ENCODE measurements at places on chromosomes 1 and 21.

DNA sequence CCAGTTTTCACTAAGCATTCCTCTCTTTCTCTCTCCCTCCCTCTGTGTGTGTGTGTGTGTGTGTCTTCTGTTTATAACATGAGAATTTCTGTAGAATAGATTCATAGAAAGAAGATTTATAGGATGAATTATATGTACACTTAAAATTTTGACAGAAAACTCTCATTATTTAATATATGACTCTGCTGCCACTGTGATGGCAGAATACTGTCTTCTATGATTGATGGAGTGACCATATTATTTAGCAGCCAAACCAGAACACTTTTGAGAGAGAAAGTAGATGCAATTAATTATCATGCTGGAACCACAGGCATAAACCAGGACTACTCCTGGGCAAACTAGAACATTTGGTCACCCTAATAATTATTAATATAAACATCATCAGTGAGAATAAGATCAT, 34.3 kb upstream of the XPR1 start:
- DNase-seq, result no peak

- DNase-seq, result no peak
These were observed 149.8 kb downstream of the PTPRC start for GRCh38 chr1:198788561-198789064.

DNA sequence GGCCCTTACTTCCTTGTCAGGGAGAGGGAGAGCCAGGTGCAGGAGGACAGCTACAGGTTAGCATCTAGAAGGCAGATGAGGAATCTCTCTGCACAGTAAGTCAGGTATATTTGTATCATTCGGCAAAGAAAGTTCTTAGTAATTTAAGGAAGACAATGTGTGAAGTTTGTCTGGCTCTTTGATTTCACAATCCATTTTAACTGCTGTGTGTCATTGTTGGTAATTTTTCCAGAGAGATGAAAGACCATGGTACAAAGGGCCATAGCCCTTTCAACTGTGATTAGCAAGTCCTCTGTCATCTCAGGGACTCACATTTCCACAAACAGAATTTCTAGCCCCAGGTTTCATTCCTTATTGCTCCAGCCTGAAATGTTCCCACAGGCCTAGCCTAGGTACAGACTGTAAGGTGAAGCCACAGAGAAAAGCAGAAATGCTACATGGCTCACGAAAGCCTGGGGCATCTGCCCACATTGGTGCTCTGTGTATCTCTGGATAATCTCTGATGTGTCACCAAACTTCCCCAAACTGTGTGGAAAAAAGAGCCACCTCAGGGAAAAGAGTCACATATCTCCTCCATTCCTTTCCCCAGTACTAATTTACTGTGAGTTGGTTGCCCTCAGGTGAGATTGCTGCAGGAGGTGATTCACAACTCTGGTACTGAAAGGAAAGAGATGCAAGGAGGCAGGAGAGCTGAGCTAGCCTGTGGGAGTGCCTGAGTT, 70.6 kb downstream of the SYT6 start:
- DNase-seq, result no peak

DNA sequence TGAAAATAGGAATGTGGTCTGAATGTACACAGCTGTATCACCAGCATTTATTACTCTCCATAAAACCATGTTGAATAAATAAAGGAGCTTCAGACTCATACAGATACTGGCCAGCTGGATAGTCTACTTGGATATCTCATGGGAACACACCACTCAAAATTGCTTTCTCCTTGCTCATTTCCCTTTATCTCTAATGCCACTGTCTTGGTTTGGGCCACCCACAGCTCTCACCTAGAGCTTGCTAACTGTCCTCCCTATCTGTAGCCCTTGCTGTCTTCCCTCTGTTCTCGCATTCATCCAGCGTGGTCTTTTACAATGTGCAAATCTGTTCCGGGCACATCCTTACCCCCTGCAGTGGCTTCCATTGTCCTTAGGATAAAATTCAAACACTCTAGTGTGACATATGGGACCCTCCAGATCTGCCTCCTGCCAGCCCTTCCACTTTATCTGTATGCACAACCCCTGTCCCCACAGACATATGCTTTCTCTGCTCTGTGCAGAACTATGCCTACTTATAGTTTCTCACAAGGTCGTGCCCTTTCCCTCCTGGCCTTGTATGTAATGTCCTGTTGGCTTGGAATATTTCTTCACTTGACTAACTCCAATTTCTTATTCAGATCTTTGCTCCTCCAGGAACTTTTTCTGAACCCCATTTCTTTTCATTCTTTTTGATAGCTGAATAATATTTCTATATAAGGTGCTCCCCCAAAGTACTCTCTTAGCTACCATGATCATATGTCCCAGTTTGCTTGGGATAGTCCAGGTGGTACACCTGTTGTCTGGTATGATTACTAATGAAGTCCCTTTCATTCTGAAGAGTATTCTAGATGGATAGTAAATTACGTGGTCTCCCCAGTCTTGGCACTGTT, 2.9 kb downstream of the FLVCR1 start:
- peak; percentile 10 for DNase-seq

DNA sequence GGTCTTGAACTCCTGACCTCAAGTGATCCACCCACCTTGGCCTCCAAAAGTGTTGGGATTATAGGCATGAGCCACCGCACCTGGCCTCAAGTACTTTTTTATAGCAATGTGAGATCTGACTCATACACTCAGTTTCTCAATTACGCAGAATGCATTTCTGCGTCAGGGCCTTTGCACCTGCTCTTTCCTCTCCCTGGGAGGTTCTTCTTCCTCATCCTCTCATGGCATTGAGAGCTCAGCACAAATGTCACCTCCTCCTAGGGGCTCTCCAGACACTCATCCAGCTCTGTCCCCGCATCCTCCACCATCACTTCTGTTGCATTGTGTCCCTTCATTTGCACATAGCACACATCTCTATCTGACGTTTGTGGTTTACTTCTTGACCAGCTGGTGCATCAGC, 418.8 kb downstream of the PTPRU start:
- DNase-seq, result no peak

GRCh38 chr1:168671782-168672181, 57.2 kb downstream of the DPT start:
- DNase-seq, result no peak

- peak; percentile 41 for DNase-seq
These were observed 384.9 kb downstream of the NCAM2 start for GRCh38 chr21:21383126-21383525.

DNA sequence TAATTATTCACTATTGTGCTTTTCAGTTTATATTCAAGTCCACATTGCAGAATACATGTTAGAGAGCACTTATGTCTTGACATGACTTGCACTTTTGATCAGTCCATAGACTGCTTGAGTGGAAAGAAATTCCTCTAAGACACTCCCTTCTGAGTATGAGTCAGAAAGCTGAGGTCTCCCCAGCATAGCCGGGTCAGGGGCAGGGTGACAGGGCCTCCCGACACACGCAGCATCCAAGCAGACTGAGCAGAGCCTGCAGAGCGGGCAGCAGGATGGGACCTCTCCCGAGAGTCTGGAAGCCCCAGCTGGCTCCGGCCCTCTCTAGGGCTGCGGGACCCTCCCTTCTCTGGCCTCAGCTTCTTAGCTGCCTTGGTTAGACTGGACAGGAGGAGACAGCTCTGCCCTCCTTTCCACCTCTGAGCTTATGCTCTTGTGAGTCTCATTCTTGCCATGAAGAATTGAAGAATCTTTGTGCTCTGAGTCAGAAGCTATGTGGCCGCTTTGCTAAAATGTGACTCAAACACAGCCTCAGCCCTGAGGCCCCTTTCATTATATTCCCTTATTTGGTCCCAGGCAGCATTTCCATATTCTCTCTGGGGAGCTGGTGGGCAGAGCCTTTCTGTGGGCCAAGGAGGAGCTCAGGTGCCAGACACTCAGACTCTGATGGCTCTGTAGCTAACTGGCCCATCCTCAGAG, 11.2 kb upstream of the CAPN2 start:
- peak; percentile 97 for DNase-seq

GRCh38 chr21:16377857-16378256, 648.1 kb downstream of the USP25 start:
- DNase-seq, result peak; percentile 22

DNA sequence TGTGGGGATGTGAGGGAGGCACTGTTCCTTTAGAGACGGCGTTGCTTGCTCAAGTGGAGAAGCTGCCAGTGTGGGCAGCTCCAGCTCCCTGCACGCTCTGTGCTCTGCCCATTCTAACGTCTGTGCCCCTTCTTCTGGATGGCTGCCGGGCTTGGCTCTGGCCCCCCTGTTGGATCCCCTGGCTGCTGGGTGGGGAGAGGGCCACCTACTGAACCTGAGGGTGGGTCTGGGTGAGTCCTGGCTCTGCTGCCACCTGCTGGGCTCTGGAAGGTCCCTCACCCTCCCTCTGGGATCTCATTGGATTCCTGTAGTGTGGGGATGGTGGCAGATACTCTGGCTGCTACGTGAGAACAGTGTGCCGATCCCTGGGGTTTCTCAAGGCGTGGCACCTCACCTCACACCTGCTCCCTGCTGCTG, 5.0 kb downstream of the PFKL start:
- DNase-seq, result peak; percentile 12

DNA sequence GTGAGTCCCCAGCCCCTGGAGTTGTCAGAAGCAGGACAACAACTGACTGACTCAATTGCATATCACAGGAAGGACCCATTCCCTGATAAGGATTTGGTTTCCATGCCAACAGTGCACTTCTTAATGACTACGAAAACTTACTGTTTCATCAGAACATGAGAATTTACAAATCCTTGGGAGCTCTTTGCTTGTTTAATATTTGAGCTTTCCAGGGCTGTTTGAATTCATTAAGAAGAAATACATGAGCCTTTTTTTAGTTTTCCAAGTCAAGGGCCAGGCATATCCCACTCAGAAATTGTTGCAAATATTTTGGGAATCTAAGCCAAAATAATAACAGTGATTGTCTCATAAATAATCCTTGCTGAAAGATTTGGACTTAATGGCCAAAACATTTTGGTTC, 27.2 kb upstream of the COL24A1 start:
- peak; percentile 53 for DNase-seq
